Right kidney (tissue), 9 donors: ENCODE measurements at places on chromosomes 7 and 10.

- no peak for DNase-seq
Measured at GRCh38 chr7:12909483-12909882, 222.1 kb downstream of the ARL4A start.

DNA sequence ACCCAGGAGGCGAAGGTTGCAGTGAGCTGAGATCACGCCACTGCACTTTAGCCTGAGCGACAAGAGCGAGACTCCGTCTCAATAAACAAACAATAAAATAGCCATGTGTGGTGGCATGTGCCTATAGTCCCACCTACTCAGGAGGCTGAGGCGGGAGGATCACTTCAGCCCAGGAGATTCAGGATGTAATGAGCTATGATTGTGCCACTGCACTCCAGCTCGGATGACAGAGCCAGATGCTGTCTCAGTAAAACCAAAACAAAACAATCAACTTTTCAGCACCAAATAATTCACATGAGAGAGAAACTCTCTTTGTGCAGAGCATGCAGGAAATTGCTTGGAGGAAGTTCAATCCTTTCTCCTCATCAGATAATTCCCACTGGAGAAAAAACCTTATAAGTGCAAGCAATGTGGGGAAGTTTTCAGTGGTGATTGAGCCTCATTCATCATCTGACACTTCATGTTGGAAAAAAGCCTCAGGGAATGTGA is 13.4 kb upstream of the FIS1 start:
- DNase-seq, result no peak

GRCh38 chr7:87416682-87417587 is 58.5 kb downstream of the ABCB4 start:
- DNase-seq, result no peak

DNA sequence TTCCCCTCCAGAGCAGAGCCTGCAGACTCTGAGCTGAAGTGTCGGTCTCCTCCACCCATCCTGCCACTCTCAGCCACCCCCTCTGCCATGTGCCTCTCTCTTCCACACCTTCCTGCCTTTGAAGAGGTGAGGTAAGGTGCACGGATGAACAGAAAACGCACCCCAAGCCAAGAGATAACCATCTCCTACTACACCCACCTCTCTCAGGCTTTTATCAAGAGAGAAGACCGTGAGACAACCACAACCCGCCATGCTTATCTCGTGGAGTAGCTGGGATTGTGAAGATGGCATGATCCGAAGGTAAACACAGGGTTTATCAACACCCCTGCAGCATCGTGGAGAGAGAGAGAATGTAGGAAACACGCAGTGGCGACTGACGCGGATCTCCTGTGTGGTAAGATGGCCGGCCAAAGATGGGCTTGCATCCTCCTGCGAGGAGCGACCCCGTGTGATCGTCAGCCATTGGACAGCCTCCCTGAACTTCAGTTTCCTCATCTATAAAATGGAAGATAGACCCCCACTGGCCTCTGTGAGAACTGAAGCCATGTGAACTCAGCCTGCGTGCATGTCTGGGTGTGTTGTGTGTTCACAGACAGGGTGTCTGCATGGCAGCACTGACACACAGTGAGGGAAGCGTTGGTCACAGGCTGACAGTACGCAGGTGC is 219.0 kb downstream of the DIP2C start:
- no peak for DNase-seq

- no peak for DNase-seq
Measured at GRCh38 chr10:974038-974784, 14.0 kb upstream of the GTPBP4 start.

DNA sequence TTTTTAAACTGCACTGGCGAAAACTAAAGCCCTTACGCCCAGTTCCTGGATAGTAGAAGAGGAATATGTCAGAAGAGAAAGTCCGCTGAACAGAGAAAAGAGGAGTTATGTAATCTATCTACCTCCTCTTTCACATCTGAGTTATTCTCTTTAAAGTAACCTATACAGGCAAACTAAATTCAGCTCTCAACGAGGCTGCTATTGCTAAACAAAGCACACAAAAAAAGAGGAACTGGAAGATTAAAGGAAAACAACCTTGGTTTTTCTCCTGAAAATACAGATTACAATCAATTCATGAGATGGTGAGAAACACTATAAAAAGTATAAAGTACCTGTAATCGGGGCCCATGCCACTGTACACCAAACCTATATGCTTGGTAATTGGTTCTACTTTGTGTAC is 5.8 kb downstream of the PSMA2 start:
- no peak for DNase-seq

GRCh38 chr10:120279196-120279595 is 177.8 kb upstream of the PLPP4 start:
- no peak for DNase-seq

DNA sequence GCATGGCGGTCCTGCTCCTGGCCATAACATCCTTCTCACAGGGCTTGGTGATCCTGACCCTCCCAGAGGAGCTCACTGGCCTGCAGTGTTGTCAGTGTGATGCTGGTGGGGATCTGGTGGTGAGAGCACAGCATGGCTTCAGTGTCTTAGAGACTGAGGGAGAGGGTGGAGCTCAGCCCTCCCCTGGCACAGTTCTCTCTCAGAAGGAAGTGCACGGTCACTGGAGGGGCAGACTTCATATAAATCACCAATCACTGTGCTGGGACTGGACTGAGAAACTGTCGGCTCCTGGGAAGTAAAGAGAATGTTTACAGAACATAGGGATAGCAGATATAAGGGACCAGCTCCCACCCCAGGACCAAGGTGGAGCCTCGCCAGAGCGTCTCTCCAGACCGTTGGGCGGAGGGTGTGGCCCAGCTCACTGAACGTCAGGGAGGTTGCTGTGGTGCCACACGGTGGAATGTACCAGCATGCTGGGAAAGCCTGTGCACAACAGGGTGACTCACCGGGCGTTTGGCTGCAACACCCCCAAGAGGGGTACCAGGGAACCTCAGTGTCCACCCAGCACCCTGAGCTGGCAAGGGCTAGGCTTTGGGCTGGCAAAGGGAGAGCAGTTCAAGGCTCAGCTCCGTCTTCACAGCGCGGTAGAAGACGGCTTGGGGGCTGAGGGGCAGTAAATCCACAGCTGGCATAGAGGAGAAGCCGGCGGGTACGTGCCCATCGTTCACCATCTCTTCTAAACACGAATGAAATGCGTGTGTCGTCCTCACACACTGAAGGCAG is 8.8 kb upstream of the GET4 start:
- no peak for DNase-seq

DNA sequence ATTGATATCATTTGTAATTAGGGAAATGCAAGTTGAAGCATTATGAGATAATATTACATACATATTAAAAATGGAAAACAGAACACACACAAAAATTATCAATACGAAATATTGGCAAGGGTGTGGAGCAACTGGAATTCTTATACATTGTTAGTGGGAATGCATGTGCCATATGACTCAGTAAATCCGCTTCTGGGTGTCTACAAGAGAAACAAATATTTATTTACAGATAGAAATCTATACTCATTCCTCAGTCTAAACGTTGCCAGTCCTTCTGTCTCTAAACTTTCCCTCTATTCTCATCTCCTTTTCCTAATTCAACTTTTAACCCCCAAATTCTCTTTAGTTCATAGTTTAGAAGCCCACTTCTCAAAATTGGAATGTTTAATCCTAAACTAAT is 170.4 kb upstream of the LRRTM3 start:
- DNase-seq, result no peak

- no peak for DNase-seq
Measured at GRCh38 chr7:135659159-135659846, 3.0 kb upstream of the STMP1 start.

DNA sequence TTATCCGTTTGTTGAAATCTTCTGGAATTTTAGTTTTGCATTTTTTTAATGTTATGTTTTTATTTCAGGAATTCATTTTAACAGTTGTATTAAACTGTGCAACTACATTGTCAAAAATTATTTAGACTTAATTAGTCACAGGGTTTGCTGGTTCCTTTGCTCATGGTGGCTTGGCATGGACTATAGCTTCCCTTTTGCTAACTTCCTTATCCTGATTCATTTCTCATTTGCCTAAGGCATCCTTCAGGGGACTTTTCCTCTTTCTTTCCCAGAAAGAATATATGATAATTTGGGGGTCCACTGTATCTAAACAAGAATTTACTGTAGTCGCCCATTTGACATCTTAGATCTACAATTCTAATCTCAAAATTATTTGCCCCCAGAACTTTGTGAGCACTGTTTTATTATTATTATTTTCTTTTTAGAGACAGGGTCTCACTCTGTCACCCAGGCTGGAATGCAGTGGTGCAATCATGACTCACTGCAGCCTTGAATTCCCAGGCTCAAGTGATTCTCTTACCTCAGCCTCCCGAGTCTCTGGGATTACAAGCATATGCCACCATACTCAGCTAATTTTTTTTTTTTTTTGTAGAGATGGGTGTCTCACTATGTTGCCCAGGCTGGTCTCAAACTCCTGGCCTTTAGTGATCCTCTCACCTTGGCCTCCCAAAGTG is 13.9 kb downstream of the FIGNL1 start:
- DNase-seq, result no peak

- no peak for DNase-seq
Measured at GRCh38 chr10:15661574-15661973, 58.1 kb downstream of the ITGA8 start.

GRCh38 chr10:88964869-88965415 is 12.4 kb upstream of the ACTA2 start:
- DNase-seq, result no peak

GRCh38 chr7:142030294-142030693 is 34.6 kb downstream of the MGAM start:
- no peak for DNase-seq

DNA sequence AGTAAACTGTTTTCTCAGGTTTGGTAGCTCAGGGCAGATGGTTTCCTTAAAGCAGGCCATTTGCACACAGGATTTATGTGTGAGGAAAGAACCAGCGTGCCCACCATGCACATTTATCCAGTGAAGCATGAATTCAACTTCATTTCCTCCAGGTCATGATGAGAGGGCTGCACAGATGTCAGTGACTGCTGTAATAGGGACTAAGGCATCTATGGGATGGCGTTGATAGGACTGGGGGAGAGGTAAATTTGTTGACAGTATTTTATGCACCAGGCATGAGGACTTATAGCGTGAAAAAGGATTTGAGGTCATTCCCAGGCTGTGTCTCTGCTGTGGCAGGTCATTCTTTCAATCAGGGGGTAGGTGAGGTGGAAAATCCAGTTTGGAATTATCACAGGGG is 302.9 kb downstream of the XPNPEP1 start:
- DNase-seq, result no peak

GRCh38 chr7:30877015-30877769 is 34.5 kb upstream of the AQP1 start:
- no peak for DNase-seq

GRCh38 chr7:80637911-80638765 is at the start of gene CD36:
TSS of gene CD36 (plus strand) at chr7:80638642. CDS start at chr7:80646741, 8,099 bp downstream.
- DNase-seq, result no peak

GRCh38 chr7:82760831-82761230 is 317.3 kb upstream of the CACNA2D1 start:
- DNase-seq, result no peak

DNA sequence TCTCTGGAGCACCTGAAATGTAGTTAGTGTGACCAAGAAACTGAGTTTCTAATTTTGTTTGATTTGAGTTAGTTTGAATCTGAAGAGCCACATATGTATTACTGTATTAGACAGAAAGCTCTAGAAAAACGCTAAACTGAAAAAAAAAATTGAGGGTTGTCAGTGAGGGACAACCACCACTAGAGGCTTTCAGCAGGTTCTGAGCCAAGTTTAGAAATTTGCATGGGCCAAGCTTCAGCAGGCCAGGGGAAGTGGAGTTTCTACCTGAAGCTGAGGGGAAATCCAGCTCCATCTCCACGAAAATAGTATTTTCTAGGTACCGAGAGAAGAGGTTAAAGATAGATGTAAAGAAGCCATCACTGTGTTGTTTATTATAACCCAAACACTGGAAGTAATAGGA is 77.9 kb upstream of the PLXNA4 start:
- DNase-seq, result no peak

DNA sequence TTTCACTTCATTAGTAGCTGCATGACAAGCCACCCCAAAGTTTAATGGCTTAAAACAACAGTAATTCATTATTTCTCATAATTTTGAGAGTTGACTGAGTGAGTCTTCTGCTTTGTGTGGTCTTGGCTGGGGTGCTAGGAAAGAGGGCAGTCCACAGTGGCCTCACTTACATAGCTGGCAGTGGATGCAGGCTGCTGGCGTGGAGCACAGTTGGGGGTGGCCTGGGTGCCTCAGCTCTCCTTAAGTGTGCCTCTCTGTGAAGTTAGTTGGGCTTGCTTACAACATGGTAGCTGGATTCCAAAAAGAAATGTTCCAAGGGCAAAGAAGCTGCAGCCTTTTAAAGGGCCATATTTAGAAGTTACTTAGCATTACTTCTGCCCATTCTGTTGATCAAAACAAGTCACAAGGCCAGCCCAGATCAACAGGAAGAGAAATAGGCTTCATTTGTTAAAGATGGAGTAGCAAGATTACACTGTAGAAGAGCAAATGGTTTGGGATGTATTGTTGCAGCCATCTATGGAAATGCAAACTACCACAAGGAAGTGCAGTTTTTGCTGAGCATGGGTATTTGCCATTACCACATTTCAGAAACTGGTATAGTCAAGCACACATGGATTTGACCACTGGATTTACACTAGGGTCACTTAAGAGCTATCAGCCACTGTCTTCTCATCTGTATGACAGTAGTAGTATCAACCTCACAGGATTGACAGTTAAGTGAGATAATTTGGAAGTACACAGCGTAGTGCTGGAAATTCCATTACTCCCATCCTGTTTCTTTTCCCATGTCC is 33.6 kb downstream of the ZEB1 start:
- no peak for DNase-seq

DNA sequence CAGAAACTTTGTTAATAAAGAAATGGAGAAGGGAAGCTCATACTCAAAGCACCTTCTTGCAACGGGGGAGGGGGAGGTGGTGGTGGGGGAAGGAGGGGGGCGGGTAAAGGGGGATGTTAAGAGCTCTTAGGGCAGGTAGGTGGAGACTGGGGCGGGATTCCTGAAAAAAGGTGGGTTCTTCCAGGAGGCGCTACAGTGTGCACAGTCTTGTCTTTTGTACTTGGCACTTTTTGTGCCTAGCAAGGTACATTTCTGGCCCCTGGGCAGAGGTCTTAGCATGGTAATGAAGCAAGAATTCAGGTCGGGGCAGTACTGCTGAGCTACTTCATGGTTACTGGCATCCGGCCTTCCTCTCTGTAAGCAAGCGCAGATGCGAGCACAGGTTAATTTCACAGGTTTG is 15.2 kb upstream of the LAMB4 start:
- no peak for DNase-seq

DNA sequence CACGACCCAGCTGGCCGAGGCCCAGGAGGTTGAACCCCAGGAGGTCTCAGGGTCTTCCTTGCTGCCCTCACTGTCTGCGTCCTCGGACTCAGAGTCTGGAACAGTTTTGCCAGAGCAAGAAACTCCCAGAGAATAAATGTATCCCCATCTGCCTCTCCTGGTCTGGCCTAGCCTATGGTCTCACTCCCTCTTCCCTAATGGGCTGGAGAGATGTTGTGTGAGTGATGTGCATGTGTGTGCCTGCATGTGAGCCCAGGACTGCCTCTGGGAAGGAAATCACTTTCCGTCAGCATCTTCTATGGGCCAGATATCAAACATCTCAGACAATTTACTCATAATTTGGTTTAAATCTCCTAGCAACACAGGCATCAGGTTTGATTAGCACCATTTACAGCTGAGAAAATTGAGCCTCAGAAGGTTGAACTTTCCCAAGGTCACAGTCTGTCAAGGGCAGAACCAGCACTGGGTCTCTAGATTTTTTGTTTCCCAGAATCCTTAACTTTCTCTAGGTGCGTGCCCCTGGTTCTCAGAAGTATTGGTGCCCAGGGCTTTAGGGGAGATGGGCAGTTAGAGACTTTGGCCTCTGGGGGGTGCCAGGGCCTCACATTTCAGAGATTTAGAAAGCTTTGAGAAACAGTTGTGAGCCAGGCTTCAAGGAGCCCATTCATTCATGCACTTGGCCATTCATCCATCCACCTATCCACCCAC is 4.9 kb downstream of the TMEM270 start:
- no peak for DNase-seq

GRCh38 chr7:117216010-117216409 is 106.8 kb downstream of the WNT2 start:
- no peak for DNase-seq
